BE2C (cell line): ENCODE measurements at places on chromosomes 11 and 22.

GRCh38 chr11:21470521-21470920, 722.4 kb upstream of the ANO5 start:
- DNase-seq, result no peak

DNA sequence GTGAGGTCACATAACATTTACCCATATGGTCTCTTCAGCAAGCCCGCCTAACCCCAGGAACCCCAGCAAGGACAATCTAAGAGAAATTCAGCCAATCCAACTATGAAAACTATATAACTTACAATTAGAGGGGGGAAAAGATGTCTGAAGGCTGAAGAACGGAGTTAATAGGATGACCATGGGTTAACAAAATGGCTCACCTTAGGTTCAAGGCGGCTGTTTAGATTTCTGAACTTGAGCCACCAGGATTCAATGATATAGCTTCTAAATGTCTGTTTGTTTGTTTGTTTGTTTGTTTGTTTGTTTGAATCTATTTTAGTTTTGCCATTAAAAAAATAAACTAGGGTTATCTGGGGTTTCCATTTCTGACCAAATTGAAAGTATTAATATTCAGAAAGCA, 109.8 kb upstream of the ZC3H12C start:
- DNase-seq, result no peak

- DNase-seq, result no peak
Measured at GRCh38 chr22:38754751-38755154, 1.0 kb downstream of the SUN2 start.

- DNase-seq, result no peak
Measured at GRCh38 chr11:17831883-17832282, 97.3 kb downstream of the KCNC1 start.

GRCh38 chr22:26892166-26893041, 235.0 kb downstream of the MIAT start:
- DNase-seq, result peak; percentile 30

- no peak for DNase-seq
Measured at GRCh38 chr11:255176-255575, 18.4 kb downstream of the PSMD13 start.

- peak; percentile 21 for DNase-seq
Measured at GRCh38 chr11:88414385-88414861, 76.9 kb upstream of the CTSC start.

- peak; percentile 1 for DNase-seq
Measured at GRCh38 chr22:43879901-43880540, 11.8 kb downstream of the PNPLA5 start.

GRCh38 chr11:35042224-35042623, 96.7 kb upstream of the CD44 start:
- no peak for DNase-seq

GRCh38 chr11:8961401-8961800, 2.8 kb downstream of the TMEM9B start:
- DNase-seq, result no peak

- no peak for DNase-seq
Measured at GRCh38 chr22:28903729-28904128, 20.4 kb downstream of the ZNRF3 start.

DNA sequence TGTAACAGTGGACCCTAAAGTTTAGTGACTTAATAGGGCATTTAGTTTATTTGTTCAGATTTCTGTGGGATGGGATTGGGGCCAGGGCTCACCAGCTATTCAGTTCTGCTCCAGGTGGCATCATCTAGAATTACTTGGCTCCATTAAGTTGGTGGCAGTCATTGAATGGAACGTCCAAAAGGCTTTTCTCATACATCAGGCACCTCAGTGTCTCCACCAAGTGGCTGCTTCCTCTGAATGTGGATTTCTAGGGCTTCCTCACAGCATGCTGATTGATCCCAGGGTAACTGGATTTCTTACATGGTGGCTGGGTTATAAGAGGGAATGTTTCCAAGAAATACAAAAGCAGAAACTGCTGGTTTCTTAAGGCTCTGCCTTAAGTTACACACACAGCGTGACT, 34.7 kb downstream of the USP47 start:
- peak; percentile 10 for DNase-seq

GRCh38 chr22:40300884-40301672, 45.2 kb upstream of the ADSL start:
- no peak for DNase-seq

DNA sequence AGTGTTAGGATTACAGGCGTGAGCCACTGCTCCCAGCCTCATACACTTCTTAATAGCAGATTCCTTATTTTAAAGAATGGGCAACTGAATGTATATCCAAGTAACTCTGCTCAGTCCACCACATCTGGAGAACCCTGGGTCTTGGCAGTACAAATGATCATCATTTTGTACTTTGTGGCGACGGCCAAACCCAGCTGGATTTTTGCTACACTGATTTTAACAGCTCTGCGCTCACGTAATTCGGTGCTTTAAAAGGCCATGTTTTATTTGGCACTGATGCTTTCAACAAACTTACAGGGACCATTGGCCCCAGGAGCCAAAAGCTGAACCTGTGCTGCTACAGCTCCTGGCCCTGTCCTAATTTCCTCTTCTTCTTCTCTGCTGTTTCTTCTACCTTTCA, 60.8 kb upstream of the PDE3B start:
- no peak for DNase-seq

- DNase-seq, result no peak
Measured at GRCh38 chr22:37985050-37985585, 763 bp upstream of the SOX10 start.

GRCh38 chr11:834371-835316, 1.9 kb downstream of the CD151 start:
- no peak for DNase-seq

DNA sequence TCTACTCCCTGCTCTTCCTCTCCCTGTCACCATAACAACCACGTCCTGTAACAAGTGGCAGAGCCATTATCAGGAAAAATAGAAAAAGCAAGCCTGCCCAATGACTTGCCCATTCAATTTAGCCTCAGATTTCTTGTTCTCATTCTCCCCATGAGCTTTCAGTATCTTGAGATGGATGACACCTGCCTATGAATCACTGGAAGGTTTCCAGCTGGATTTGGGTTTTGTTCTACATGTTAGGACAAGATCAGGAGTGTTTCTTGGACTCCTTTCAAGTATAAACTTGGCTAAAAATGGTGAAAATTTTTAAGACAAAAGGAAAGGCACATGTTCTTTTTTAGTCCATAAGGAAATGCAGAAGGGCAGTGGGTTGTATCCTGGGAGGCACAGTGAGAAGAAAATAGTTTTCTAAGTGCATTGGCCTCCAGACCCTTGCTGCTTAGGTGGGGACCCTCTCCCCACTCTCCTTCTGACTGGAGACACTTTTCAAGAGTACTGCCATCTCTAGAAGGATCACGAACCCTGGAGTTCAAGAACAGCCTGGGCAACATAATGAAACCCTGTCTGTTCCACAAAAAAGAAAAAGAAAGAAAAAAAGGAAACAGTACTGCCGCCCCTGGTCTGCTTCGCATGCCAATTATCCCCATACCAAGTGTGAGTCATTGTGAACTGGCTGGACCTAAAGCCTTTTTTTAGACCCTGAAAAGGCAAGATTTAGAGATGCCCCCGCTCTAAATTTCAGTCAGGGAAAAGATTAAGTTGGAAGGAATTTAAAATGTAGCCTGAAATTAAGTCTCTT, 51.0 kb downstream of the MTNR1B start:
- no peak for DNase-seq

GRCh38 chr11:19817870-19818269, 105.2 kb downstream of the NAV2 start:
- no peak for DNase-seq

DNA sequence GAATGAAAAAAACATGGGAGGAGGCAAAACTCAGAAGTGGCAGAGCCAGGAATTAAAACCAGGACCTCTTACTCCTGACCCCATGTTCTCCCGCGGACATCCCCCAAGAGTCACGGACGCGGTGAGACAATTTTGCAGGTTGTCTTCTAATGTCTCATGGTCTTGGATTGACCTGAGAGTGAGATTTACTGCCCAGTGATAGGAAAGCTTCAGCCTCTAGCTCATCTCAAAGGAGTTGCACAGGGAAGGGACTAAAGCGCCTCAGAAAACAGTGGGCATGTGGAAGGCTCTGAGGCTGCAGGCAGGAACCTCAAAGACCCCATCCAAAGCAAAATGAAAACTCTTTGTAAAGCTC, 197.4 kb downstream of the ADAMTS15 start:
- DNase-seq, result no peak

GRCh38 chr11:1927848-1928469, 8.5 kb downstream of the TNNT3 start:
- DNase-seq, result no peak

DNA sequence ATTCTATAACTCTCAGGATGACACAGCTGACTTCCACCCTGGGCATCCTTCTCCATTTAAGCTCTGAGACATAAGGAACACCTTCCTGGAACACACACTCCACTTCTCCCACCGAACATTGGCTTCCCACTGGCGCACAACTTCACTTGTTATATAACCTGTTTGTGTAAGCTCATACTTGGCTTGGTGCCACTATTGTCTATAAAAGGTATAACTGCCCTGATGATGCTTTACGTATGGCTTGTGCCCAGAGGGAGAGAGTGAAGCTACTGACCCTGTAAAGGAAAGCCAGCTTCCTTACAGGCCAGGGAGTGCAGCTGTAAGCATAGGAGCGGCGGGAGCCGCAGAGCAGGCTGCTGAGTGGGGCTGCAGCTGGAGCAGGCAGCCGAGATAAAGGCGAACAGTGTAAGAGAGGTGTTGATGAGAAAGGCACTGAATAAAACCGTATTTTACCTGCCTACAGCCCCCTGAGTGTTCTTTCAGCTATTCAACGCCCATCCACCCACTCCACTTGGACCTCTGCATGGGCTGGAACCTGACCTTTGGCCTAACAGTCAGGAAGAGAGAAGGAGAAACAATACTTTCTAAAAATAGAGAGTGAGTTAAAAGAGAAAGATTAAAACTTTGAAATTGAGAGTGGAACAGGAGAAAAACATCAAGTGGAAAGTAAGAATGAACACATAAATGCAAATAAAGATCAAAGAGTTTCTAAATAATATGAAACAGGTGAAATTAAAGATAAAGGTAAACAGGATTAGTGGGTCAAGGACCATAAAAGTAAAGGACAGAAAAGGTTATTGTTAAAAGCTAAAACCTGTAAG, 252.1 kb upstream of the ARHGAP42 start:
- no peak for DNase-seq

GRCh38 chr11:130825561-130825960, 90.7 kb downstream of the SNX19 start:
- DNase-seq, result no peak

DNA sequence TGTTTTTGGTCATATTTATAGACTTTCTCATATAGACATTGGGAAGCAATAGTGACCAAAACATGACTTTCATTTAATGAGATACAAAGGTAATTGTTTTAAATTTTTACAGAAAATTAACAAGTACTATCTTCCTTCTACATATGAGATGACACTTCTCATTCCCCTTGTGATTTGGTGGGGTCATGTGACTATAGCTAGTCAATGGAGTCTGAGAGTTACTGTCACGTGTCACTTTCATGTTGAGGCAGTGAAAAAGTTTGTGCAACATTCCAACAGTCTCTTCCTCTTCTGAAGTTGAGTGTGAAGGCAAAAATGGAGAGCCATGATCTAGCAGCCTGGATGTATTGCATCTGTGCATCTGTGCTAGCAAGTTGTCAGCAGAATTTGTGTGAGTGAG, 618.3 kb upstream of the LRRC4C start:
- DNase-seq, result no peak

DNA sequence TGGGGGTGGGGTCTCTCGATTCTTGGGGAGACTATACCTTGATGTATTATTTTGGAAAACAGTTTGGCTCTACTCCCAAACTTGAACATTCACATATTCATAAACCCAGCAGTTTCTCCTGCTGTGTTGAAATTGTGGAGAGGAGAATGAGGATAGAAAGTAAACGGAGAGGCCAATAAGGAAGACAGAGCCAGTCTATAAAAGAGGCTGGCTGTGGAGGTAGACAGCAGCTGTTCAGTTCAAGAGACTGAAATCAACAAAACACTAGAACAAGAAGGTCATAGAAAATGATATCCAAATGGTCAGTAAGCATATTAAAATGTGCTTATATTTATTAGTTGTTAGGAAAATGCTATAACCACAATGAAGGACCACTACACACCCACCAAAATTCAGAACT, 1.9 kb upstream of the MOGAT2 start:
- DNase-seq, result no peak

DNA sequence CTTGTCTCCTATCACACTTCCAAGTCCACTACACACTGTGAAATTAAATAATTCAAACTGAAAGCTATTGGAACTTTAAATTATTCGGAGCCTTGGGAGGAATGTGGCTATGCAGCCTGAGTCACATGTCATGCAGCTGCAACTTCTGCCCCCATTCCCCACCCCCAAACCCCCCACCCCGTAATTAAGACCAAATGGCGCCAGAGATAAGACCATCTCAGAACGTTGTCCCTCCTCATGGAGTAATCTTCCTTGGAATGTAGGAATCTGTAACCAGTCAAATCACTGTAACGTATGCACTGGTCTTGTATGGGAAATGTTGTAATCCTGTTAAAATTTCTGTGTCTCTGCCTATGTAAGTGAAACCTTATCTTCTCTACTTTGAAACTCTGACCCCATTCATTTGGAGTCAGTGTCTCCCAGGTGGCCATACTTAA, 37.0 kb downstream of the GAB2 start:
- DNase-seq, result no peak

- DNase-seq, result no peak
Measured at GRCh38 chr11:16871368-16871767, 132.9 kb downstream of the C11orf58 start.

GRCh38 chr22:23065069-23065451, 5.3 kb upstream of the GNAZ start:
- no peak for DNase-seq

- no peak for DNase-seq
Measured at GRCh38 chr11:72863091-72863490, 48.9 kb downstream of the ATG16L2 start.

- DNase-seq, result no peak
Measured at GRCh38 chr11:7582338-7582985, 68.7 kb downstream of the PPFIBP2 start.

- no peak for DNase-seq
Measured at GRCh38 chr22:28021116-28021997, 102.3 kb upstream of the PITPNB start.

- no peak for DNase-seq
Measured at GRCh38 chr11:57899378-57899777, 124.3 kb upstream of the OR9Q1 start.

DNA sequence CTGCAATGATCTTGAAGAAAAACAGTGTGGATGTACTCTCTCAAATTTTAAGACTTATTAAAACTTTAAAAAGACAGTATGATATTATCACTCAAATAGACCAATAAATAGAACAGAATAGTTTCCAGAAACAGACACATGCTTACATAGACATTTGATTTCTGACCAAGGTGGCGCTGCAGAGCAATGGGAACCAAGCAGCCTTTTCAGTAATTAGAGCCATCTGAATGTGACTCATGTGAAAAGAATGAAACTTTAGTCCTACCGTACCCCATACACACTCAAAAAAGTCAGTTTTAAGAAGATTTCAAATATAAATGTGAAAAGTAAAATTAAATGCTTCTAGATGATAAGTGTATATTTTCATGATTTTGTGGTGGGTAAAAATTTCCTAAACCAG, 74.2 kb upstream of the MS4A8 start:
- peak; percentile 23 for DNase-seq
